ENCODE measurements at places on chromosomes 2 and 18.

DNA sequence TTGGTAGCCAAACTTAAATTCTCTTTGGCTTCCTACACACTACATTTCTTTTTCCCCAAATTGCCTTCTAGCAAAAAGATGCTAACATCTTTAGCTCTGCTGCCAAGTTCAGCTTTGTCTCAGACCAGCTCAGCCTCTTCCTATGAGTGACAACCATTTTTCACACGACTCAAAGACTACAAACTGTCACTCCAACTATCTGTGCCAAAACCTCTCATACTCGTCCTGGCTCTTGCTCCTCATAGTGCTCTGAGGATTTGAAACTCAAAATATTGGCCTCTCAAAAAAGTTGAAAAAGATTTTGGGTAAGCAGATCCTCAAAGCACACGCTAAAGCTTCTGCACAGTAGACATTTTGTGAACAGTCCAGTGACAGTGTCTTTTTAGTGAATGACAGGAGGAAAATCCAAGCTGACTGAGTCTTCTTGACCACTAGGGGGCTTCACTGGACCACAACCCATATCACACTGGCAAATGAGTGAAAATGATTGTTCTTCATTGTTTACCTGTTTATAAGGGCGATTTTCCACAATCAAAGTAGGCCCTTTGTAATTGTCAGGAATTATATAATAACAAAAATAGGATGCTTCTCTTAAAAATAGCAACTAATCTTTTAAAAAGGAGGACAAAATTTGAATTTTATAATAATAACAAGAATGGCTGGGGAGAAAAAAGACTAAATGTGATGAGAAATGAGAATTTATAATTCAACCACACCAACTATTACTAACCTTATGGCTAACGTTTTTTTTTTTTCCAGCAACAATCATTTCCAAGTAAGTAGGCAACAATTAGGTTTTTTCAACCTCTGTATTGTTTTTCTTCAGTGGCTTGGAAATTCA, 85.5 kb upstream of the PGAP1 start:
- DNase-seq: peak; percentile 67

GRCh38 chr2:175030380-175031271, 25.4 kb upstream of the CHN1 start:
- DNase-seq: peak; percentile 58

- DNase-seq: no peak
Observed at GRCh38 chr2:23204685-23205242, 180.2 kb upstream of the KLHL29 start.

- DNase-seq: no peak
Observed at GRCh38 chr2:30178618-30179434, 32.0 kb downstream of the YPEL5 start.

DNA sequence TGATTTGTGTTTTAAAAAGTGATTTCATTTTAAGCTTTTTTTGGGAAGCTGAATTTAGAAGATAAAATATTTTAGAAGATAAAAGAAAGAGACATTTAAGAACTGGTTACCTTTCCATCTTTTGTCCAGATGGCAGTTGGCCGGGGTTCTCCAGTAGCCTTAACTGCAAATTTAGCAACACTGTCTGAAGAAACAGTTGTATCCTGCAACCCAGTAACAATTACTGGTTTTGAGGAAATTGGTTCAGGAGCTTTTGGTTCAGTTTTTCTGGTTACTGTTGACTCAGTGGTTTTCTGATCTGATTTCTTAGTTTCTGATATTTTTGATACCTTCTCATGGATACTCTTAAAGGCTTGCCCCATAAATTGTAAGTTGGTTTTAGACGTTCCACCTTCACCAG, 49.9 kb downstream of the PLEKHA3 start:
- DNase-seq: no peak

GRCh38 chr18:43278355-43278754, 1.1 kb upstream of the SYT4 start:
- DNase-seq: no peak

DNA sequence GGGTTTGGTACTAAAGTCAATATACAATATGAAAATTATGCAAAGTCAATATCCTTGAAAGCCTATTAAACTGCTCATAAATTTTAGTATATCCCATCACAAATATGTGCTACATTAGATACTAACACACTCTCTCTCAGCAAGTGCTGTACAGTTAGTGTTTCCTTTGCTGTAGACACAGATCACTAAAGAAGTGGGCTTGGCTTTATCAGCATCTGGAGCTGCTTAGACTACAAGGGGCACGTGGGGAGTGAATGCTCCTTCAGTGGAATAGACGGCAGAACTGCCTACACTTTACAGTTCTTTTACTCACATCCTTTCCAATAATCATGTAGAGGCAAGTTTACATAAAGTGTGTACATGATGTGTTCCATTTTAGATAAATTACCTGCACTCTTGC, 26.0 kb upstream of the EFEMP1 start:
- DNase-seq: no peak

- peak; percentile 26 for DNase-seq
Observed at GRCh38 chr2:69789175-69789721, 40.2 kb upstream of the GMCL1 start.

DNA sequence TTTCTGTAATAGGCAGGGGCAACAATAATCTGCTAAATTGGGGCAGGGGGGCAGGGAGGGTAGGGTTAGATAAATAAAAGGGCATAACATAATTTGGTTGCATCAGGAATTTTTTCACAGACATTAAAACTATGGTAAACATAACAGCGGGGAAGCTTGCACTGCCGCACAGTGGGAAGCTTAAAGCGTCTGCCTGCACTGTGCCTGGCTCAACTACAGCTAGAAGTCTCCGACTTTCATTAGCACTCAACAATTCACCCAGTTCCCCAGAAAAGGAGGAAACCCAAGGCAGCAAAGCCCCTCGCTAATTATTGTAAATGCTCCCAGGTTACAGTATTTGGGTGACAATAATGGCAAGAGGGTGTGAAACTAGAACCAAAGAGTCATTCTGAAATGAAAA, 562.9 kb downstream of the ARHGAP15 start:
- DNase-seq: no peak

- no peak for DNase-seq
Observed at GRCh38 chr2:45725731-45726130, 74.3 kb downstream of the PRKCE start.

DNA sequence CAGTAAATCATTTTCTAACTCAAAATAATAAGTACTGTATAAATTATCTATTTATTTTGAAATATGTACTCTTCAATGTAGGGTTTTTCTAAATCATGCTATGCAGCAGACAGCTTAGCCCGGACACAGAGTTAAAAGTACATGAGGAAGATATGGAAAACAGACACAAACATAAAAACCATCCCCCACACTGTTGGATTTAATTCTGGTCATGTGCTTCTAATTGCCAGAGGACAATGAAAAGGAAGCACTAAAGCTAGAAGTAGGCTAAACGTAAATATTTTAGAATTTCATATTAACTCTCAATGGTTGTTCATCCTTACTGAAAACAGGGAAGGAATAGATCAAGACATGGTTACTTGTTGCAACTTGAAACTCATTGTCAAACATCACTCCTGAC, 420.7 kb downstream of the ERBB4 start:
- no peak for DNase-seq

DNA sequence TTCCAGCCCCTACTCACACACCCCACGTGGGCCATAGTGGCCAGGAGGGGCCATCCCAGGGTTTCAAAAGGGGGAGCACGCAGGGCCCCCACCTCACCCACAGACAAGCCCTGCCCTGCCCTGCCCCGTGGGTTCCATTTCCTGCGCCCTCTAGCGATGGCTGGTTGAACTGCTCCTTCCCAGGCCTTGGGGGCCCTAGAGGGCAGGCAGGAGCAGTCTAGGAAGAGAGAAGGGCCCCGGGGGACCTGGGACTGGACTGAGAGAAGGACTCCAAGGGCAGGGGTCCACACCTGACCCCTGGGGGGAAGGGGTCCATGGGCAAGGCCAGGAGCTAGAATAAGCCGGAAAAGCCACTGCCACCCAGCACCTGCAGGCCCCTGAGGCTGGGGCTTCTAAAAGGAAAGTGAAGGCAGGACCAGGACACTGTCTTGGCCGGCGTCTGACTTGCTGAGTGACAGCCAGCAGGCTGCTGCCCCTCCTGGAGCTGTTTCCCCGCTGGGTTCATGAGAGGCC, 10.1 kb downstream of the CYP26B1 start:
- peak; percentile 95 for DNase-seq
